ENCODE measurements at places on chromosomes 5 and 9.

DNA sequence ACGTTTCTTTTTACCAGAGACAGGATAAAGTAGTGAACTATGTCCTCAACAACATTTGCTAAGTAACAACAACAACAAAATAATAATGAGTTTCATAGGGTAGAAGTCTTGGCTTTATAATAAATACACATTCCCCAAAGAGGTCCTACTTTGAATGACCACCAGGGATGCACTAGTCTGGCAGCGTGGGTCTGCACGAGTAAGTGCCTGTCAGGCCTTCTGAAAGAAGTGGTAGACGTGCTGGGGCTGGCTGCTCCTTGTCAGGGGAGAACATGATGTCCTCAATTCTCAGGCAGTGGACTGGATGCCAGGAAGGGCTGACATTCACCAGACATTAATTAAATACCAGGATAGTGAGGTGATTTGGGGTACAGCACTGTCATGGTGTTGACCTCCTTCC, 331.1 kb downstream of the TMEM38B start:
- H3K27ac ChIP-seq = no peak overlapping the region
- no peaks in the 10 kb centered on the region for H3K27me3 ChIP-seq
- no peaks in the 10 kb centered on the region for H3K36me3 ChIP-seq
- H3K4me1 ChIP-seq = no peaks in the 10 kb centered on the region

- H3K27ac ChIP-seq = no peak overlapping the region
- H3K4me1 ChIP-seq = peaks cover 9% of the 10 kb centered on the region
- H3K36me3 ChIP-seq = no peaks in the 10 kb centered on the region
- H3K4me3 ChIP-seq = no peak overlapping the region
Measured at GRCh38 chr9:89863837-89864236, 259.0 kb downstream of the GADD45G start.

DNA sequence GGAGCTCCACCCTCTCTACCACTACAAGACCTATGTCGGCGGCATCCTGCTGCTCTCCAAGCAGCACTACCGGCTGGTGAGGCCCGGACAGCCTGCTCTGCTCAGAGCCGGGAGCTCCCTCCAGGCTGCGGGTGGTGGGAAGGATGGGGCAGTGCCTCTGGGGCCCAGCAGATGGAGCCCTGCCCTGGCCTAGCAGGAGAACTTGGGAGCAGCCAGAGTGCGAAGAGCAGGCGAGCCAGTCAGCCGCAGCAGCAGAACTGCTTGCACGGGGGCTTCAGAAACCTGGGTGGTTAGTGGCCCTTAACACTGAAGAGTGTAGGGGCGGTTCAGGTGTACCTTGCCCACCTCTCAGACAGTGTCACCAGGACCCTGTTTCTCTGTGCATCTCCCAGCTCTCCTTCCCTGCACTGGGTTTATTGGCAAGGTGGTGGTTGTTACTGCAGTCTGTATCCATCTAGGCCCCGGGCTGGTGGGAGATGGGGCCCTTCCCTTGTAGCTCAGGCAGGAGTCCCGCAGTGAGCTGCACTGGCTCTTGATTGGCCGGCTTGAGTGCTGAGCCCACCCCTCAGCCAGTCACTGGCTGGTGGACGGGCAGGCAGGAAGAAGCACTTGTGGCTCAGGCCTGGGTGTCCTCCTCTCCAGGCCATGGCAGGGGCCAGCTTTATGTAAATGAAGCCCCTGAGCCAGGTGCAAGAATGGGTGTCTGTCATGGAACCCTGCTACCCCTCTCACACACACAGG, 7.7 kb downstream of the B4GALT7 start:
- peaks cover 36% of the 10 kb centered on the region for H3K4me1 ChIP-seq
- H3K4me3 ChIP-seq = no peak overlapping the region
- H3K27ac ChIP-seq = no peak overlapping the region
- H3K36me3 ChIP-seq = peaks cover 25% of the 10 kb centered on the region
- peak; percentile 72 for ATAC-seq
- no peaks in the 10 kb centered on the region for H3K27me3 ChIP-seq

DNA sequence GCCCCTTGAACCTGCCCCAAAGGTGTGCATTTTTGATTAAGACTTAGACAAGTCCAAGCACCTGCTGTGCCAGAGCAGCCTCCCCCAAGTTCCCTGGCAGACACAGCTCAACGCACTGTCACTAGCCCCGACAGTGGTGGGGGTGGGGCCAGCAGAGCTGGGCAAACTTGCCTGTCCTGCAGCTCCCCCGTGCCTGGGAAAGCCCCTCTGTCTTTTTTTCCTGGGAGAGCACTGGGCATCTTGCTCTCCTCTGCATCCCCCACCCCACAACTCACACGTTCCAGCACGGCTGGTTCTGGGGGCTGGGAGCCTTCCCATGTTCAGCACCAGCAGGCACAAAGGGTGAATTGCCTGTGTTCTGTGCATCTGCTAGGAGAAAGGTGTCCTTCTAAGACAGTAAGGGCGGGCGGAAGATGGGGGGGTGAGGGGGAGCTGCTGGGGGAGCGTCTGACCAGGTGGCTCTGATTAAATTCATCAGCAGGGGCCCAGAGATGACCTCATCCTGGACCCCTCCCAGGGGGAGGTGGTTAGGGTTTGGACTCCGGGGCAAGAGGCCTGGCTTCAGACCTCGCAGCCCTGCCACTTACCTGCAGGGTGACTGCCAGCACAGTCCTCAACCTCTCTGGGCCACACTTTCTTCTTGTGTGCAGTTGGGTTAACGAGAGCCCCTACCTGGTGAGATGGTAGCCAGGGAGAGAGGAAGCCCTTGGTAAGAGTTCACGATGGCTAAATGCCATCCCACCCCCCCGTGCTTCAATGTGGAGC, 23.5 kb downstream of the HMCN2 start:
- H3K4me3 ChIP-seq = no peak overlapping the region
- H3K27ac ChIP-seq = no peak overlapping the region
- no peak for ATAC-seq
- no peaks in the 10 kb centered on the region for H3K4me1 ChIP-seq
- no peaks in the 10 kb centered on the region for H3K36me3 ChIP-seq

DNA sequence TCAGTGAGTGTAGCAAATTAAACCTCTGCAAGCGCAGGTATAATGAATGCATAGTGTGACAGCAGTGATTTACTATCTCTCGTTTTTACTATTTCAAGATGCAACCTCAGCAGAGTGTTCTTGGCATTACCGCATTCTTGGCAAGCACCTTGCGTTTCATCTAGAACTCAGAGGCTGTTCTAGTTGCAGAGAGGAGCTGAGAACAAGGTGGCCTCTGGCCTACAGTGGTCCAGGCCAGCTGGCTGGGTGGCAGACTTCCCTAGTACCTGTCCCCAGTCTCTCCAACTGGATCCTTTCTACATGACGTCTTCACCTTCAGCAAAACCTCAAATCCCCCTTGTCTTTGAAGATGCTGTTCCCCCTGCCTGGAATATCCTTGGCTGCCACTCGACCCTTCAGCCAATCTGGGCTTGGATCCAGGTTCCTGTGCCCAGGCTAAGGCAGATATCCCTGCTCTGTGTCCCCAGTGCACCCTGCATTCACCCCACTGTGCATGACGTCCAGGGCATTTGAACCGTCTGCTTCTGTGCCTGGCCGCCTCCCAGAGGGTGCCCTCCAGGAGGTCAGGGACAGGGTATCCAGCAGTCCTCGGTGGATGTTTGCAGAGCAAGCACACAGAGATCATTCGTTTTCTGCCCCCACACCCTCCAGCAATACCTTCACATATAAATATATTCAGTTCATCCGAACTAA, 120.4 kb upstream of the CPEB4 start:
- no peak for ATAC-seq
- no peak overlapping the region for H3K27ac ChIP-seq
- H3K27me3 ChIP-seq = peaks cover under 1% of the 10 kb centered on the region
- H3K4me3 ChIP-seq = no peak overlapping the region

DNA sequence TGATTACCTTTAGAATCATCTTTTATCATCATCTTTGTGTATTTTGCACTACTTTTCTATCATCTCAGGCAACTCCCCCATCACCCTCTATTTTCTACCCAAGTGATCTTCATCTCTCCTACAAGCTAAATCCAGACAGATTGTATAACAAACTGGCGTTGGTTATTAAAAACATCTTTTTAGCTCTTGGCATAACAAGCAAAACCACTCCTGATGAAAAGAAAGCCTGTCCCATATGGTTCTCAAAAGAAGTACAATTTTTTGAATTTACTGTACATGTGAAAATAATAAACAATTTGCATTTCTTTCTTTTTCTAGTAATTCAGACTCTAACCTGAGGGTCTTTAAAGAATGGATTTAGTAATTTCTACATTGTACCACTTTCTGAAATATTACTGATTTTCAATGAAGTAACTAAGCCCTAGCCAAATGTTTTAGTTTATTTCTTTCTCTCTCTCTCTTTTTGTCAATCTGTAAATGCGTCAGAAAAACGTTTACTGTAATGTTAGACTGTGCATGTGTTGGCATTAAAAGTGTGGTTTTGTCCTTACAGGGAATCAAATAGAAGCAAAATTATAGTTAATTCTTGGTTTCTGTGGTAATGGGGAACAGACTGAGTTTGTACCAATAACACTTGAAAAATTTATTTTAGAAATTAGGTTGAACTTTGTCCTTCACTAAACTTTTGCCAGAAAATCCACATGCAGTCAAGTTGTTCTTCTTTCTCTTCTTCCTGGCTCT, 52.5 kb upstream of the RPS23 start:
- H3K36me3 ChIP-seq = no peaks in the 10 kb centered on the region
- no peaks in the 10 kb centered on the region for H3K4me1 ChIP-seq
- no peak for ATAC-seq
- no peak overlapping the region for H3K4me3 ChIP-seq
- H3K27ac ChIP-seq = no peak overlapping the region

DNA sequence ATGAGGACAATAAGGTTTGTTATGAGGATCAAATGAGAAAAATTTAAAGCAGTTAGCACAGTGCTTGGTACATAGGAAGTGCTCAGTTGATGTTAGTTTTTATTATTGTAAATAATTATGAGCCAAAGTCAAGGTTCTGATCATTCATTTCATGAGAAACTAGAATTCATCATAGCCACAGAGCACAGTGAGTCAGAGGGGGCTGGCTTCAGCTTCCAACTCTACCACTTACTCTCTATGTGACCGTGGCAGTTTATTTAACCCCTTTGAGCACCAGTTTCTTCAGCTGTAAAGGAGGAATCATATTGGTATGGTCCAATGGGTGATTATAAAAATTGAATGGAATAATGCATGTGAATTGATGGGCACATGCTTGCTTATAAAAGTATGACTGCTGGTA, 39.4 kb downstream of the KLHL3 start:
- H3K4me1 ChIP-seq = peaks cover 14% of the 10 kb centered on the region
- peak overlapping the region; percentile 65 for H3K27ac ChIP-seq
- no peak for ATAC-seq
- H3K27me3 ChIP-seq = no peaks in the 10 kb centered on the region
- no peak overlapping the region for H3K4me3 ChIP-seq
